ENCODE measurements at places on chromosomes 6 and 20.

DNA sequence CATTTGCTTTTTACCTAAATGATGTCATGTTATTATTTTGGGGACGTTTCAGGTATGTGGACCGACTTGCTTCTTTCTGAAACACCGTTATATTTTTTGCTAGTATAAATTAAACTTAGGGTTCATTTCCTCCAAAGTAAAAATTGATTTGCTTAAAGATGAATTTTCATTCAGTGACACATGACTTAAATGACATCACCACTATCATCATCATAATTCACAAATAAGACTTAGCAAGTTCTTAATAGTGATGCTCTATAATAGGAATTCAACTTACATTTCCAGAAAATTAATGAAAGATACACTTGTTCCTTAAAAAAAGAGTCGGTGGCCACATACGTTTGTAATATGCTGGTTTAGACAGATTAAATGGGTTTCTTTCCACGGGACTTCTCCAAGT is 9.3 kb downstream of the IRF4 start:
- DNase-seq, result no peak

DNA sequence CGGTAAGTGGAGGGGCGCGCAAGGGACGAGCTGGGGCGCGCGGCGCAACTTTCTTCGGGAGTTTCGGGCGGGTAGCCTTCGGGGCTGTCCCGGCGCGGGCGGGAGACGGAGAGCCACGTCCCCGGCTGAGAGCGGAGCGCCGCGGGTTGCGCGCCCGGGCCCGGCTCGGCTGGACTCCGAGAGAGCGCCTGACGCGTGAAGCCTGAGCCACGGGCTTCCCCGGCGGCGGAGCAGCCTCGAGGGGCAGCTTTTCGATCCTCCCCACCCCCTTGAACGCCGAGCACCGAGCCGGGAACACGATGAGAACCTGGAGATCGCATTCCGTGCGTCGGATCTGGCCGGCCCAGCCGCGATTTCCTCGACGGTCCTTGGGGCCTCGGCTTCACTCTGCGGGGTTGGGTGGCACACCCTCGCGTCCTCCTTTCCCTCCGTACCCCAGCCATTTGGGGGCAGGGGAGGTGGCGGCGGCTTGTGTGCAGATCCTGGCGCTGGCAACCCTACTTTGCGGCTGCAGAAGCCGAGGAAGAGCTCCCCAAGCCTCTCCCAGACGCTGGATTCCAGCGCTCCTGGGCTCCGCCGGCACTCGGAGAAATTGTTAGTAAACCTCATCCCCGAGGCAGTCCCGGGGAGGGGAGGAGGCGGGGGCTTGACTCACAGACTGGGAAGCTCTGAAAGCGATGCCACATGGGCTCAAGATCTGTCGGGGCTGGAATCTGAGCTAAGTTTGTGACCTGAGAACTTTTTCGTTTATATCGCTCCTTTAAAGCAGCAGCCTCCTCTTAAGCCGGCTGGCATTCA is 572 bp downstream of the DSE start:
- DNase-seq, result no peak

DNA sequence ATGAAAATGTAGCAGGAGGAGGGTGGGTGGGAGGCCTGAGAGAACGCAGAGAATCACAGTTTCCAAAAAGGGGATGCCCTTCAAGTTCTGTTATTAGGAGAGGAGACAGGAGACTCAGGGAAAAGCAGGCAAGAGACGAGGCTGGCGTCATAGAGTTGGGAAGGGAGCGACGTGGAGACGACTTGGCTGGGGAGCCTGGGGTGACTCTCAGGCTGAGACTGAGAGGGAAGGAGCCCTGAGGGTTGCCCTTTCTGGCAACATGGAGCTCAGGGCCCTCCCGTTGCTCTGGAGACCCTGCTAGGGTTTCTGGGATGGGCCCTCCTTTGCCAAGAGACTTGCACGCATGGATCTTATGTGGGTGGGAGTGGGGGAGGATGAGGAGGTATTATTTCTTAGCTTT is 108.9 kb downstream of the CDH4 start:
- no peak for DNase-seq

GRCh38 chr20:56636716-56637115 is 7.6 kb downstream of the TFAP2C start:
- DNase-seq, result no peak

DNA sequence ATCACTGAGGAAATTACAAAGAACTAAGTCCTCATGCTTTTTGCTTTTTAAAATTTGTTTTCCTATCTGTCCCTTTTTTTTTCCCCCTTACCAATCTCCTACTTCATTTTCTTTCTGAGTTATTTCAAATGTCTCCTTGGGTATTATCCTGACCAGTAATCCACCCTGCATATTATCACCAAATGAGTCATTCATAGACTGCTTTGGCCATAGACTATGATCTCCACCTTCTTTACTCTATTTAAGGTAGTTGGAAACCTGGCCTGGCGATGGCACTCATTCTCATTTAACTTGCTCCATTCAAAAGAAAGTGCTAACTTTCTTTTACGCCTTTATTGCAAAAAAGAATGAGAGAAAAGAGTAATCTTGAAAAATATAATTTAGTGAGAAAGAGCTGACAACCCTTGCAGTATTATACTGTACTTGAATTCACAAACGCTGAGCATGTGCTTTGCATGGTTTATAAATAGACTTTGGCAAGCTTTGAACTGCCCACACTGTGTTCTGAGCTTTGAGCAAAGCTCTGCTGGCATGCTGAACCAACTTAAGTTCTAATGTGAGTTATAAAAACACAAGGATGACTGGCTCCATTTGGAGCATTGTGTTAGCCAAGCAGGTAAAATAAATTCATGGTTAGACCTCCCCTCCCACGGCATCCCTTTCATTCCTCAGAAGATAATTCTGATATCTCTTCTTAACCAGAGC is 198.9 kb downstream of the NKAIN2 start:
- no peak for DNase-seq

DNA sequence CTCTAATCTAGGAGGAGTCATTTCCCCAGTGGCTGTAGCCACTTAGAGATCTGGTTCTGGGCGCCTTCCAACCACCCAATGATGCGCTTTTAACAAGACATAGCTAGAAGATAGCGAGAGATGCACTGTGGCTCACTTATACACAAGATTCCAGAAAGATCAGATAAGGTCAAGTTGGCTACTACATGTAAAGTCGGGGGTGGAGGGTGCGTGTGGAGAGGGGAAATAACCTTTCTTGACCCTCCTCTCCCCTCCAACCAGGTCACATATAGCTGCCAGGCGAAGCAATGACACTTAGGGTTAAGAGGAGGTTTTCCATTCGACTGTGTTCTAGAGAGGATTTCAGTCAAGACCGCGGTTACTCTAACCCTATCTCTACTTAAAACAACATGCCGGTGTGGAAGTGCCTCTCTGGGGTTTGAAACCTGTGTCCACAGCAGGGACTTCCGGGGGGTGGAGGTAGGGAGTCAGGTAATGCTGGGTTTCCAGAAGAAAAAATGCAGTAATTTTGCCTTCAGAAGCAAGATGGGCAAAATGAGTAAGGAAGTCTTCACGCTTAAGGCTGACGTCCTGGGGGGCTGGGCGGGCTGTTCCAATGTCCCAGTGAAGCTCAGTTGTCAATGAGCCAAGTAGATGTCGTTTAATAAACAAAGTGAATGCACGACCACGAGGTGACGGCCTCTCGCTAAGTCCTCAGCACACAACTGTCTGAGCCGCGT is 1.8 kb upstream of the SIM1 start:
- DNase-seq, result no peak

- DNase-seq, result no peak
Observed at GRCh38 chr20:44166008-44166407, 21.0 kb downstream of the JPH2 start.

DNA sequence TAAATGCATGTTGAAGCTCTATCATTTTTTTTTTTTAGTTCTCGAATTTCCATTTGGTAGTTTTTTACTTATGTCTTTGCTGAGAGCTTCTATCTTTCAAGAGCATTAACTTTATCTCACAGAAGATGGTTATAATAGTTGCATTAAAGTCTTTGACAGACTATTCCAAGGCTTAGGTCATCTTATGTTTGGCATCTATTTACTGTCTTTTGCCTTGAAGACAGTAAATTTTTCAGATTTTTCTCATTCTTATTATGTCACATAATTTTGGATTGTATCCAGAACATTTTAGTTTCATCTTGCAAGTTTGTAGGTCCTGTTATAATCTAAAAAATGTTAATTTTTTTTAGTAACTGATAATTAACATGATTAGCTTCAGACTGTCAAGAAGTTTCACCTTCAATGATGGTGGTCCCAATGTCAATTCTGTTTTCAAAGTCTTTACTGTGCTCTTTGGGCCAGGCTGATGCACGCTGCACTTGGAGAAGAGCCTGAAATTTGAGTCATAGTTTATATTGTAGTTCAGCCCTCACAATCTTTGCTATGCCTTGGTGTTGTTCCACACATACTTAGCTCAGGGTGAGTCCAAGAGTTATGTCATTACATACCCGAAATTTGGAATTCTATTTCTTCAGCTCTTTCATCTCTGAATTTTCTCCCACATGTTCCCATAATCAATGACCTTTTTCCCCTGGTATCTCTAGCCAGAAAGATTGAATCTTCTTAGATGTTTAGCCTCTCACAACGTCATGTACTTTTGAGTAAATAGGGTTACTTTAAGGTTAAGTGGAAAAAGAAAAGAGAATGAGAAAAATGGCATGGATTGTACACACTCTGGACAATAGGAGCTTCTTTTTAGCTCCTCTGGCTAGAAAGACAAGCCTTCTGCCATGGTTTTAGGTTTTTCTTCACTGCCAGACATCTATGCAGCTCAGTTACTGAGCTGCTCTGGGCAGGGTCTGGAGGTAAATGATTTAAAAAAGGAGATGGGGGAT is 110.3 kb upstream of the BTBD3 start:
- no peak for DNase-seq

- DNase-seq, result no peak
Observed at GRCh38 chr6:97815301-97815812, 532.3 kb upstream of the MMS22L start.

DNA sequence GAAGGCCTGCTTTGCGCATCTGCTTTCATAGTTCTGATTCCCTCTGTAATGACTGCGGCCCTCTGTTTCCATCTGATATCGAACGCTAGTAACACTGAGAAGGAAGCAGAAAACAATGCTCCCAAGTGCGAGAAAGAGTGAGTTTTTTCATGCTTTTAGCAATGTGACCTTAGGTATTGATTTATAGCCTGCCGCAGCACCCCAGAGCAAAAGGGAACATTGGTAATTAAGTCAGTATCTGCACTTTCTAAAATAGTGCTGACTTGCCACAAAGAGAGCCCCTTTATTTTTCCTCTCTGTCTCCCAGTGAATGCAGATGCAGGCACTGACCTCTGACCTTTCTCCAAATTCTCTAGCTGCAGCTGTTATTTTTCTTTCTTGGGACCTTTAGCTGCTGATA is 129.8 kb downstream of the HDGFL1 start:
- DNase-seq, result no peak

- DNase-seq, result peak; percentile 96
Observed at GRCh38 chr6:81451787-81452186, 300.7 kb downstream of the TENT5A start.

DNA sequence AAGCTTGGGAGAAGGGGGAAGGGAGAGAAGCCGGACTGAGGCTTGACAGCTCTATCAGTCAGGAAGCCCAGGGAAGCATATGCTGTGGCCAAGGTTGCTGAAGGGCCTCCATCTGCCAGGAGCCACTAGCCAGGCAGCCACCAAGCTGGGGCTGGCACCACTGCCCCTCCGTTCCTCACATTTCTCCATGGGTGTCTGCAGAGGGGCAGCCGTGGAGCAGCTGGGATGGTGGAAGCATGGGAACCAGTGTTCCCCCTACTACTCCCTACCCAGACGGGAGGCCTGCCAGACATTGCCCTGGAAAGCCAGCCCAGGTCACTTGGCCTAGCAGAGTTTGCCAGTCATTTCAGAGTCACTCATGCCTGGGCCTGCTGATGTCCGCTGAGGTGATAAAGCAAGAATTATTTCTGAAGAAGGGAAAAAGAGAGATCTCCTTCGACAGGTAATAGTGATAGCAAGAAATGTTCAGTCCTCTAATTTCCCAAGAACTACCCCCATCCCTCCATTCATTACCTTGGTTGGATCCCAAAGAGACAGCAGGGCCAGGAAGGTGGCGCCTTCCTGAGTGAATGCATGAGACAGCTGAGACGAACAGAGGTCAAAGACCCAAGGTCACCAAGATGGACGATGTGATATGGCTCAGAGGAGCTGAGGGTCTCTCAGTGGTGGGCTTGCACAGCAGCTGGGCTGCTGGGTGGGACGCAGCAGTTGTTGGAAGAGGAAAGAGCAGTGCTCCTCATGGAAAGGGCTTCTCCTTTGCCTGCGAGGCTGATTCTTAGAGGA is 21.9 kb downstream of the SNPH start:
- DNase-seq, result no peak

DNA sequence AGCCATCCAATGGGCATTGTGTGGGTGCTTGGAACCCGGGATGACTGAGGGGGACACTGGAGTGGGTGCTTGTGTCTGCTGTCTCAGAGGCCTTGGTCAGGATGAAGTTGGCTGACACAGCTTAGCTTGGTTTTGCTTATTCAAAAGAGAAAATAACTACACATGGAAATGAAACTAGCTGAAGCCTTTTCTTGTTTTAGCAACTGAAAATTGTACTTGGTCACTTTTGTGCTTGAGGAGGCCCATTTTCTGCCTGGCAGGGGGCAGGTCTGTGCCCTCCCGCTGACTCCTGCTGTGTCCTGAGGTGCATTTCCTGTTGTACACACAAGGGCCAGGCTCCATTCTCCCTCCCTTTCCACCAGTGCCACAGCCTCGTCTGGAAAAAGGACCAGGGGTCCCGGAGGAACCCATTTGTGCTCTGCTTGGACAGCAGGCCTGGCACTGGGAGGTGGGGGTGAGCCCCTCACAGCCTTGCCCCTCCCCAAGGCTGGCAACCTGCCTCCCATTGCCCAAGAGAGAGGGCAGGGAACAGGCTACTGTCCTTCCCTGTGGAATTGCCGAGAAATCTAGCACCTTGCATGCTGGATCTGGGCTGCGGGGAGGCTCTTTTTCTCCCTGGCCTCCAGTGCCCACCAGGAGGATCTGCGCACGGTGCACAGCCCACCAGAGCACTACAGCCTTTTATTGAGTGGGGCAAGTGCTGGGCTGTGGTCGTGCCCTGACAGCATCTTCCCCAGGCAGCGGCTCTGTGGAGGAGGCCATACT is 49.4 kb downstream of the PYGB start:
- DNase-seq, result no peak

GRCh38 chr6:105804000-105804399 is 282.1 kb upstream of the PRDM1 start:
- DNase-seq, result no peak

GRCh38 chr6:40185486-40185885 is 251.2 kb upstream of the MOCS1 start:
- DNase-seq, result no peak

- no peak for DNase-seq
Observed at GRCh38 chr6:7692453-7692784, 33.5 kb upstream of the BMP6 start.

DNA sequence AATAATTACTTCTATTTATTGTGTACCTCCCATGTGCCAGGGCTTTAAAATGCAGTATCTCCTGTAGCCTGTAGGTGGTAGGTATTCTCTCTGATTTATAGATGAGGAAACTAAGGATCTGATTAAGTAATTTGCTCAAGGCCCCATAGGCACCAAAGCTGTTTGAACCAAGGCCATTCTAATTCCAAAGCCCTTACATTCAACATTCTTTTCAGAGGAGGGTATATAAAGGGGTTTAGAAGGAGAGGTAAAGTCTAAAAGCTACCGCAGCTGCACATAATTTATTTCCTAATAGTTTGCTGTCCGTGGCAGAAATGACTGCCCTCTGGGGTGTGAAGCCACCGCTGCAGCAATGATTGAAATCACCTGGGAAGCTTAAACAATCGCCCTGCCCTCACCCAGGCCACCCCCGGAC is 95.0 kb upstream of the FAM8A1 start:
- DNase-seq, result no peak

GRCh38 chr6:132459605-132459952 is 53.3 kb downstream of the STX7 start:
- DNase-seq, result no peak

GRCh38 chr6:70124882-70125545 is 177.9 kb downstream of the COL9A1 start:
- no peak for DNase-seq

Measured in DMS153 (cell line).